ENCODE measurements at places on chromosomes 5 and 9. TPM values are rescaled to one million over a fixed set of nuclear protein-coding genes. Genes with fewer than 3 reads are reported as not detected.

SEMA6A gene
- total RNA-seq: 6.0 TPM

GRCh38 chr9:8838136-8838535 is 1038.6 kb upstream of the DMAC1 start:
- DNase-seq: no peak

DNA sequence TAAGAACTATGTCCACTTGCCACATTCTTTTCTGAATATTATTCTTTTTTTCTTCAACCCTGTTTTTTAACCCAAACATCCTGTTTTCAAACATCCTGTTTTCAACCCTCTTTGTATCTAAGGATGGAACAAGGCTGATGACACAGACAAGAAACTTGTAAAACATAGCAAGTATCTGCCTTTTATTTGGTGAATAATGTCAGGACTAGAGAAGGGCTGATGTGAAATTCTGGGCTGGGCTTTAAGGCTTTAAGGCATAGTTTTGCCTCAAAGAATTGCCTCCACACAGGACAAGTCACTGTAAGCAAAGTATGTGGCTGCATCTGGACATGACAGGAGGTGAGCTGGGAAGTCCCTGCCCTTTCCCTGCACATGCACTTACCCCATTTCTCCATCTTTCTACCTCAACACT is 42.5 kb upstream of the RIC1 start:
- peak; percentile 38 for DNase-seq

GRCh38 chr5:36457511-36458270 is 148.7 kb upstream of the SLC1A3 start:
- DNase-seq: no peak

DNA sequence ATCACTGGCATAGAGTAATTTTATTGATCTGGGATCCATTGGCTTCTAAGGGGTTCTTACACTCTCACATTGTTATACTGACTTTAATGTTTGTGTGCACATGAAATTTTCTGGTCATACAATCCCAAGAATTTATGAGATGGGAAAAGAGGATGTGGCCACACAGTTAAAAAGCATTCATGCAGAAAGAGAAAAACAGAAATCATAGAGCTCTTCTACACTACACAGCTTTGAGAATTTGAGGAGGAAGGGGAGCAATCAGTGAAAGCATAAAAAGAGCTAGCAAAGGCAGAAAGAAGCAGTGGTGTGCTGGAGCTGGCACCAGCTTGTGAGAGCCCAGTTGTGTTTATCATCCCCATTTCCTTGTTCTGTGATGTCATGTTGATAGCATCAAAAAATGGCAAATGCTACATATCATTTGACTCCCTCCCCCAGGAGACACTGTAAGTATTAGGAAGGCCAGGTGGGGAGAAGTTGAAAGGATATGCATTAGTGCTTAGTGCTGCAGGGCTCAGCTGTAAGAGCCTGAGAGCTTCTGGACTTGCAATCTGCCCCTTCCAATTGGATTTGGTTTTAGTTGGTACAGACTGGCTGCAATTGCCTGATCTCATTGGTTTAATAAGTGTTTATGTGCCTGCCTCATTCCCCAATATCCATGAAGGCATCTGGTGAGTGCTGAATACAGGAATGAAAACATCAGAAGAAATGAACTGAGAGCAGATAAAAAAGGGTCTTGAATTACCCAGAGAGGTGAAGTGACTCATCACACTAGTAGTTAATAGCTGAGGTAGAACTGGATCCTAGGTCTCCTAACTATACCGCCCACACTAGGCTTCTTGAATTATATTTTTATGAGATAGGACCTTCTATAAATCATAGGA is 30.9 kb downstream of the RHOBTB3 start:
- peak; percentile 22 for DNase-seq

DNA sequence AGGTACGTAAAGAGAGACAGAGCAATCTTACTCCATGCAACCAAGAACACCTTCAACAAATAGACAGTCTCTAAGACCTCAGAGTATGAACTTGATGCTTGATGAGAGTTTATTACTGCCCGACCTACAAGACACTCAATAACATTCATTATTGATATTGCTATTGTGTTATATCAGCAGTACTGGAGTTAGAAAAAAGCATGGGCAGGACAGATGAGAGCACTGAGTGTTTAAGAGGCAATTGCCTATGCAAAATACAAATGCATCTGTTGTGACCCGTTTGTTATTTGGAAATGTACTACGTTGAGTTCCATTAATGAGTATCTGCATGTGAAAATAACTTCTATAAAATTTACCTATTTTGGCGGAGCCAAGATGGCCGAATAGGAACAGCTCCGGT is 8.1 kb upstream of the MARCOL start:
- no peak for DNase-seq
